H9 (cell line): ENCODE measurements at places on chromosomes 1 and 21. TPM values are rescaled to one million over a fixed set of nuclear protein-coding genes. Genes with fewer than 3 reads are reported as not detected.

GRCh38 chr1:101592845-101593244, 356.0 kb downstream of the S1PR1 start:
- H3K36me3 ChIP-seq: no peaks in the 10 kb centered on the region
- no peak for DNase-seq
- H3K27me3 ChIP-seq: no peaks in the 10 kb centered on the region
- H3K4me3 ChIP-seq: no peak overlapping the region

GRCh38 chr1:183571678-183572268, 18.5 kb downstream of the NCF2 start:
- H3K27me3 ChIP-seq: no peaks in the 10 kb centered on the region
- H3K27ac ChIP-seq: no peak overlapping the region
- no peak overlapping the region for H3K4me3 ChIP-seq
- no peak for DNase-seq
- no peaks in the 10 kb centered on the region; the same call in 2 of the 3 replicates for H3K36me3 ChIP-seq

- DNase-seq: no peak
- peaks cover 2% of the 10 kb centered on the region for H3K4me1 ChIP-seq
- peaks cover 57% of the 10 kb centered on the region for H3K36me3 ChIP-seq
- no peak overlapping the region for H3K27ac ChIP-seq
- no peaks in the 10 kb centered on the region for H3K27me3 ChIP-seq
Measured at GRCh38 chr1:21703318-21703963, 34.3 kb upstream of the RAP1GAP start.

GRCh38 chr1:51504806-51505525, 14.1 kb downstream of the EPS15 start:
- no peaks in the 10 kb centered on the region for H3K27me3 ChIP-seq
- H3K27ac ChIP-seq: no peak overlapping the region
- DNase-seq: no peak
- H3K36me3 ChIP-seq: peaks cover 4% of the 10 kb centered on the region
- H3K4me3 ChIP-seq: no peak overlapping the region

DNA sequence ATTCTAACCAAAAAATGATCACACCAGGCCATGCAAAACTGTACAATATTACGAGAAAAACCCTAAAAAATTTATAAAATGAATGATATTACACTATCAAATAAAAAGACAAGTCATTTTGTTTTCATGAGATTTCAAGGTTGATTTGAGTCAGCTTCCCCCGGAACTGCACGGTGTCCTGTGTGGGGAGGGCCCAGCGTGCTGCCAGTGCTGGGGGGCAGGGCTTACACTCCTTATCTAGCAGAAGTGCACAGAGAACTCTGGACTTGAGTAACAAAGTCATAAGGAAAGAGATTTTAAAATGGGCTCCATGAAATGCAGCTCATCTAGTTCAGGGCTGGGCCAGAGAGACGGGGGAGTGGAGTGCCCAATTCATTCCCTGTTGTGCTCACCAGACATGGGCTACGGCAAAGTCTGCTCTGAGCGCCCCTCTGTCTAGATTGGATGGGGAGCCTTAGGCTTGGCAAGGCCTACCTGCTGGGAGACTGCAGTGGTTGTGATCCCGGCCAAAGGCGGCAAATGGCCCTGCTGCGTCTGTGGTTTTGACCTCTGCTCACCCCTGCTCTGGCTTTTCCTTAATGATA, 50.1 kb downstream of the COQ8A start:
- H3K36me3 ChIP-seq: peaks cover 7% of the 10 kb centered on the region
- H3K27me3 ChIP-seq: no peaks in the 10 kb centered on the region
- no peak overlapping the region for H3K4me3 ChIP-seq

- H3K27ac ChIP-seq: no peak overlapping the region
- DNase-seq: no peak
- H3K4me3 ChIP-seq: no peak overlapping the region
- no peaks in the 10 kb centered on the region for H3K27me3 ChIP-seq
- H3K36me3 ChIP-seq: no peaks in the 10 kb centered on the region
Measured at GRCh38 chr1:25187077-25187476, 45.2 kb downstream of the SYF2 start.

Gene NTMT2
- total RNA-seq: 0.28 TPM in 1 of 2 replicates, not detected in the other

Gene IER5
- total RNA-seq: 6.7 and 7.6 TPM in 2 replicates

Gene RAP1A
- total RNA-seq: 26.7 and 28.3 TPM in 2 replicates

Gene RAP1GAP
- total RNA-seq: 6.4 and 7.9 TPM in 2 replicates

- no peaks in the 10 kb centered on the region for H3K36me3 ChIP-seq
- H3K27ac ChIP-seq: no peak overlapping the region
- no peak for DNase-seq
Measured at GRCh38 chr1:162232034-162232711, 144.5 kb downstream of the SPATA46 start.

- H3K36me3 ChIP-seq: no peaks in the 10 kb centered on the region
- no peak overlapping the region for H3K4me3 ChIP-seq
- H3K4me1 ChIP-seq: no peaks in the 10 kb centered on the region
- H3K27me3 ChIP-seq: no peaks in the 10 kb centered on the region
Measured at GRCh38 chr1:236114076-236114747, 28.1 kb upstream of the GPR137B start.

DNA sequence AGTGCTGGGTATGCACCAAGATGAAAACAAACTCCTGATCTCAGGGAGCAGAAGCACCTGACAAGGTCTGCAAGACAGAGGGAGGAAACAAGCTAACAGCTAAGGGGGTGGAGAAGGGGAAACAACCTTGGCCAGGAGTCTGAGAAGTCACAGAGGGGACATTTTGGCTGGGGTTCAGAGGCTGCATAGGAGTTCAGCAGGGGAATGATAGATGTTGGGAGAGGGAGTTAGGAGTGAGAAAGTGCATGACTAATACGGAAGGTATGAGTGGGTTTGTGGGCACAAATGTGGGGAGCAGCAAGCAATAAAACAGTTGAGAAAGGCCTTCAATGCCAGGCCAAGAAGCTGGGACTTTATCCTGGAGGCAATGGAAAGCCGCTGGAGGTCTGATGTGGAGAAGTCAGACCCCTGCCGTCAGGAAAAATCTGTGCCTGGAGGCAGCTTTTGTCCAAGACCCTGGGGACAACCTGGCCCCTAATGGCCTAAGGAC, 16.4 kb downstream of the EPHA2 start:
- H3K4me1 ChIP-seq: peaks cover 2% of the 10 kb centered on the region
- H3K36me3 ChIP-seq: peaks cover 80% of the 10 kb centered on the region
- no peak overlapping the region for H3K27ac ChIP-seq
- H3K4me3 ChIP-seq: no peak overlapping the region
- H3K27me3 ChIP-seq: no peaks in the 10 kb centered on the region

DNA sequence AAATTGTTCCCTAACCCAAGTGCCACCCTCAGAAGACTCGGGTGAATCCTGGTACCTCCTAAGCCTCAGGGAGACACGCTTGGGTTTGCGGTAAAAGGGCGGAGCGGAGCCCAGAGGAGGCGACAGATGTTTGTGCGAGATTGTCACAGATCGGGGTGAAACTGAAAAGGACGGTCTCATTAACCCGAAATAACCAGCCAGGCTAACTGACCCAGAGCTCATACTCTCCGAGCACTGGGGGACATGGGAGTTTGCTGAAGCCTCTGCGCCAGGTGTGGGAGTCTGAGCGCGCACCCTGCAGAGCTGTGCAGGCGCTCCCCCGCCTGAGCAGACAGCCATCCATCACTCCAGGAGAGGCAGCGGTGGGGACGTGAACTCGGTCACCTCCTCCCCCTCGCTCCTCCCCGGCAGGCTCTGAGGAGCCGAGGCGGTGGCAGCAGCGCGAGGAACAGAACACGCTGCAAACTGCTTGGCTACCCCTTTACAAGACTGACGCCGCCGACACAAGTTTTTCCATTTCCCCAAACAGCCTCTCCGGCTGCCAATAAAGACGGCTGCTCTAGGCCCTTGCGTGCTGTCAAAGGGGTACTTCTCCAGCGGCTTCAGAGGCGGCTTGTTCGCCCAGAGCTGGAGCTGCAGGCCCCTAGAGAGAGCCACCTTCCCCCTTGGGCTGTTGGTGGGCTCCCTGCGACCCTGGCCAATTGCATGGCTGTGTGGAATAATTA, 43.5 kb downstream of the RRAGC start:
- H3K27me3 ChIP-seq: peaks cover 9% of the 10 kb centered on the region
- H3K4me3 ChIP-seq: no peak overlapping the region
- H3K4me1 ChIP-seq: 0 out of 2 replicates have a peak, but pooled peaks cover 2% of the 10 kb centered on the region
- H3K36me3 ChIP-seq: no peaks in the 10 kb centered on the region
- no peak overlapping the region for H3K27ac ChIP-seq

- peaks cover 27% of the 10 kb centered on the region for H3K36me3 ChIP-seq
- peak overlapping the region; percentile 94 for H3K4me3 ChIP-seq
- 0 out of 2 replicates have a peak, but pooled peaks cover 2% of the 10 kb centered on the region for H3K4me1 ChIP-seq
- H3K27me3 ChIP-seq: no peaks in the 10 kb centered on the region
Measured at GRCh38 chr1:33036051-33036525, 595 bp downstream of the AK2 start.

DNA sequence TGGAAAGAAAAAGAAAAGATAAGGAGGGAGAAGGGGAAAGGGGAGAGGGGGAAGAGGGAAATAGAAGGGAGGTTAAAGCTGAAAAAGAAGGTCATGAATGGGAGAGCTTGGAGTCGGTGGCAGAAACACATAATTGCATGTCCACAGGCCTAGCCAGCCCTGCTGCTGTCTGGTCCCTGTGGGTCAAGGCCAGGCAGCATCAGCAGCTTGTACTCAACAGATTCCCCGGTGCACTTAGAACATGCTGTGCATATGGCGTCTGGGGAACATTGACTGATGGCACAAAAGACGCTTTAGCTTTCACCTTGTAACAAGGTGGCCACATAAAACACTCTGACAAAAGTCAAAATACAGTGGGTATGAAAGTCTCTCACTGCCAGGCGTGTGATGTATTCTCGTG, 25.9 kb downstream of the COG2 start:
- H3K4me1 ChIP-seq: no peaks in the 10 kb centered on the region
- no peak overlapping the region for H3K27ac ChIP-seq
- no peaks in the 10 kb centered on the region for H3K27me3 ChIP-seq
- H3K4me3 ChIP-seq: no peak overlapping the region
- DNase-seq: no peak
- peaks cover 51% of the 10 kb centered on the region for H3K36me3 ChIP-seq

DNA sequence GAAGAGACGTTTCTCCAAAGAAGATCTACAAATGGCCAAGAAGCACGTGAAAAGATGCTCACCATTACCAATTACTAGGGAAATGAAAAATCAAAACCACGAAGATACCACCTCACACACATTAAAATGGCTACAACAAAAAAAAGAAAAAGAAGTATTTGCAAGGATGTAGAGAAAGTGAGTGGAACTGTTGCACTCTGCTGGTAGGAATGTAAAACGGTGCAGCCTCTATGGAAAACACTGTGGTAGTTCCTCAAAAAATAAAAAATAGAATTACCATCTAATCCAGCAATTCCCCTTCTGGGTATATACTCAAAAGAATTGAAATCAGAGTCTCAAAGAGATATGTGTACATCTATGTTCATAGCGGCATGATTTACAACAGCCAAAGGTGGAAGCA, 115.4 kb upstream of the EDN2 start:
- DNase-seq: no peak
- H3K27ac ChIP-seq: no peak overlapping the region
- no peaks in the 10 kb centered on the region; the same call in 1 of the 2 replicates for H3K36me3 ChIP-seq
- H3K4me3 ChIP-seq: no peak overlapping the region
- H3K27me3 ChIP-seq: no peaks in the 10 kb centered on the region

Gene TFF3
- total RNA-seq: 1.5 TPM in 2 replicates

DNA sequence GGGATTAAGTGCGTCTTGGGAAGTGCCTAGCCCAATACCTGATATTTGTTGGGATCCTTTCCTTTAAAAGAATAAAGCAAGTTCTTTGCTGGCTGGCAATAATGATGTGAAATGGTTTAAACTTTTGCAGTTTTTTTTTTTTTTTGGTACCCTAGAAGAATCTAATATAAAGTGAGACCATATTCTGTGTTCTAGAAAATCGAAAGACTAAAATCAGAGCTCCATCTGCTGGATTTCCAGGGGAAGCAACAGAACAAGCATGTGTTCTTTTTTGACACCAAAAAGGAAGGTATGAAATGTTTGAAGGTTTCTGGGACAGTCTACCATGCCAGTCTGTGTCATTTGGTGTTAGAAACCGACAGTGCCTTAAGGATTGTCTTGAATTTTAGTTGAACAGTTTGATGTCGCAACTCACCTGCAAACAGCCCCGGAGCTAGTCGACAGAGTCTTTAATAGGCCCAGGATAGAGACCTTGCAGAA, 6.4 kb downstream of the UTP11 start:
- H3K36me3 ChIP-seq: peaks cover 73% of the 10 kb centered on the region
- H3K27ac ChIP-seq: no peak overlapping the region
- DNase-seq: no peak
- H3K4me3 ChIP-seq: no peak overlapping the region
- H3K4me1 ChIP-seq: no peaks in the 10 kb centered on the region
- H3K27me3 ChIP-seq: no peaks in the 10 kb centered on the region

GRCh38 chr1:188128761-188129160, 1300.0 kb downstream of the PLA2G4A start:
- H3K27me3 ChIP-seq: no peaks in the 10 kb centered on the region
- H3K36me3 ChIP-seq: no peaks in the 10 kb centered on the region; the same call in 2 of the 3 replicates
- H3K27ac ChIP-seq: no peak overlapping the region
- no peak overlapping the region for H3K4me3 ChIP-seq

- DNase-seq: peak; percentile 34
- no peak overlapping the region for H3K27ac ChIP-seq
- no peak overlapping the region for H3K4me3 ChIP-seq
- H3K27me3 ChIP-seq: no peaks in the 10 kb centered on the region
Measured at GRCh38 chr1:47405697-47406096, 10.4 kb upstream of the FOXE3 start.

- no peaks in the 10 kb centered on the region for H3K4me1 ChIP-seq
- DNase-seq: no peak
- no peaks in the 10 kb centered on the region for H3K36me3 ChIP-seq
- no peak overlapping the region for H3K4me3 ChIP-seq
- no peak overlapping the region for H3K27ac ChIP-seq
Measured at GRCh38 chr1:7094086-7094485, 308.8 kb downstream of the CAMTA1 start.

Gene ERICH3
- total RNA-seq: not detected in 2 replicates

DNA sequence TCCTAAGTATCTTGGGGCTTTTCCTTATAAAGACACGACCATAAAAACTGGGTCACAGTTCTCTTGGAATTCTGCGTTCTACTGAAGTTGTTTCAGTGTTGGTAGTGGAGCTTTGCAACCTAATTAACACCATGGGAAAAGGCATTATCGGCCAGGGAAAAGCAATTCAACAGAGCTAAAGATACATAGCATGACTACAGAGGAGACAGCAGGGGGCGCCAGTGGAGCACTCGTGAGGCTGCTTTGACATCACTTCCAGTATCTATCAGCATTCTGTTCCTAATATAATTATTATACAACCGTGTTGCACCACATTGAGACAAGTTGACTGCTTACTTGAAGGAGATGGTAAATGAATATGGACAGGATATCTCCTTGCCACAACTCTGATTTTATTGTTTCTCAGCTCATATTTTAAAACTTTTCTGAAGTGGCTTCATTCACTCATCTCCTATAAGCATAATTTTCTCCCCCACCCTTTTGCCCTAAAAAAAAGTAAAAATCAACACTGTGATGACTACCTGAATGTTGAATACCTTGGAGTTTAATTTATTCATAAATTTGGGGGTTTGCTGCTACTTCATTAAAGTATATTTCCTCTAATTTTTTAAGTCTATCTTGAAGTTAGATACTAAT, 39.4 kb downstream of the ZP4 start:
- no peak overlapping the region for H3K4me3 ChIP-seq
- DNase-seq: peak; percentile 71
- H3K27ac ChIP-seq: no peak overlapping the region
- H3K27me3 ChIP-seq: no peaks in the 10 kb centered on the region
- H3K36me3 ChIP-seq: peaks cover 3% of the 10 kb centered on the region

DNA sequence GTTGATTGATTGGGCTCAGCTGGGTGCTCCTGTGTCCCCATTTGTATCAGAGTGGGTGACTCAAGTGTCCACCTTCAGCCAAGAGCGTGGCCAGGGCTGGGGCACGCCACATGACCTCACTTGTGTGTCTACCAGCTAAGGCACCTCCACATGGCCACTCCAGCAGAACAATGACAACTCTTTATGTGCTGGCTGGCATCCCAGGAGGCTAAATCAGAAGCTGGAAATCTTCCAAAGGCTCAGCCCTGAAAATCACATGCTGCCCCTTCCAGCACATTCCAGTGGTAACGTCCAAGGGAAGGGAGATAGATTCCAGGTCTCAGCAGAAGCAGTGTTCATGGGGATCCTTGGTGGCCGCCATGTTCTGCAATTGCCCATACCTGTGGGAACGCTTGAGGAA, 585.5 kb downstream of the AJAP1 start:
- peaks cover 5% of the 10 kb centered on the region; the same call in 1 of the 2 replicates for H3K4me1 ChIP-seq
- no peaks in the 10 kb centered on the region; the same call in 1 of the 2 replicates for H3K36me3 ChIP-seq
